ENCODE measurements at places on chromosomes 12 and 14.

GRCh38 chr12:93759512-93760081, 82.4 kb downstream of the CRADD start:
- no peak for DNase-seq

DNA sequence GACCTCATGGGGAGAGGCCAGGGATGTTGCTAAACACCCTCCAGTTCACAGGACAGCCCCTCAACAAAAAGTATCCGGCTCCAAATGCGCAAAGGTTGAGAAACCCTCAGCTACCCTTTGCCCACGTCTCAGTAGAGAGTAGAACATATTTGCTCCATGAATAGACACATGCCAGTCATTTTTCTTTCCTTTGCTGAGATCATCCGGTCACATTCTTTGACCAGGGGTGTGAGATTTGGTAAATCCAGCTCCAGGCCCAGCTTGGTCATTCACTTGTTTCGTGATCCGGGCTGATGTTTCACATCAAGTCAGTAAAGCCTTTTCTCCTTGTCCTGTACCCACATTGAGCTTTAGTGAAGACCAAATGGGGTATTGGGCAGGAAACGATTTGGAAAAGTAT, 83.6 kb upstream of the LHX5 start:
- no peak for DNase-seq

GRCh38 chr12:69875416-69875935, 50.4 kb downstream of the MYRFL start:
- no peak for DNase-seq

GRCh38 chr14:30520536-30520935, 38.4 kb upstream of the G2E3 start:
- DNase-seq, result no peak

DNA sequence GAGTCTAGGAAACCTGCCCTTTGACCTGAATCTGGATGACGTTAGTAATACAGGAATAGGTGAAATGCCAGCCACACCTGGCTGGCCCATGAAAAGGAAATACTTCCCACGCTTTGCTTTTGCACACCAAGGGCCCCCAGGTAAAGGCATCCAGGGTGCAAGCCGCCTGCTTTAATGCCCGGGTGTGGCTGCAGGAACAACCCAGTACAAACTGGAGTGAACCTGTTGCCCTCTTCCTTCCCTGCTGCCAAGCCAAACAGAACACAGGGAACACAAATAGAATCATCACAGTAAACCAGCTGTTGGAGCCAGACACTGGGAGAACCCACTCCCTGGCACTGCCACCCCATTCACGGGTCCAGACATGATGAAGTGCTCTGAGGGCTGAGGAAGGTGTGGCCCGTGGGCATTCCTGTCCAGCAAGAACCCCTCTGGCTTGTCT, 24.2 kb upstream of the FOS start:
- no peak for DNase-seq

DNA sequence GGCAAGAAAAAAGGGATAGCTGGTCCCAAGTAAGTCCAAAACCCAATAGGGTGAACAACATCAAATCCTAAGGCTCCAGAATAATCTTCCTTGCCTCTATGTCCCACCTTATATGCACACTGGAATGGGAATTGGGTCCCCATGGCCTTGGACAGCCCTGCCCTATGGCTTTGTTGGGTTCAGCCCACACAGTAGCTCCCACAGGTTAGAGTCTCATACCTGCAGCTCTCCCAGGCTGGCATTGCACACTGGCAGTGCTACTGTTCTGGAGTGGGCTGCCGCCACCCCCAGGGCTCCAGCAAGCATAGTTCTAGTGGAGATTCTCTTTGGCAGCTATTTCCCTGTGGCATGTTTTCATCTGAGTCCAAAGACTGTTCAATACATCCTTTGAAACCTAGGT, 352.4 kb upstream of the CLEC14A start:
- DNase-seq, result no peak

Data from NCI-H2107 (cell line).